Stimulated activated CD8-positive, alpha-beta memory T cell treated with anti-CD3 and anti-CD28 coated beads, Interleukin-15, amount 100 ng/mL, for 24 hours (primary cell): ENCODE measurements at places on chromosomes 13 and 19.

DNA sequence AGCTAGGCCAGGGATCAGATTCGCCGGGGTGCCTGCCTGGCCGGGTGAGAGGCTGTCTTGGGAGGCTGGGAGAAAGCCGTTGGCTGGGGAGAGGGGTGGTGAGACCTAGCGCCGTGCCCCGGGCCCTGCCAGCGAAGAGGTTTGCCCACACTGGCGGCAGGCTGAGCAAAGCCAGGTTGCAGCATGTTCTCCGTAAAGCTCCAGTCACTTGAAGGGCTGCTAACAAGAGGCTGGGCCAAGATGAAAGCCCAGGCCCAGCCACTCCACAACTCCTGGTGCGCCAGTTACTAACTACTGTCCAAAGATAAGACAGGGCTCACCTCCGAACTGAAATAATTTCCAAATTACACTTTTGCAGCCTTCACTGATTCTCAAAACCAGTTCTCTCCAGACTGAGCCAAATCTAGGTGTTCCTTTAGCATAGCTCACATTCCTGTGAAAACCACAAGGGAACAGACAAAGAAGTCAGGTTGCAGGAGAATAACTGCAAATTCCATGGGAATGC, 16.3 kb downstream of the ELAVL1 start:
- no peak for DNase-seq

GRCh38 chr13:113013878-113014751, 45.1 kb downstream of the MCF2L start:
- DNase-seq = no peak

DNA sequence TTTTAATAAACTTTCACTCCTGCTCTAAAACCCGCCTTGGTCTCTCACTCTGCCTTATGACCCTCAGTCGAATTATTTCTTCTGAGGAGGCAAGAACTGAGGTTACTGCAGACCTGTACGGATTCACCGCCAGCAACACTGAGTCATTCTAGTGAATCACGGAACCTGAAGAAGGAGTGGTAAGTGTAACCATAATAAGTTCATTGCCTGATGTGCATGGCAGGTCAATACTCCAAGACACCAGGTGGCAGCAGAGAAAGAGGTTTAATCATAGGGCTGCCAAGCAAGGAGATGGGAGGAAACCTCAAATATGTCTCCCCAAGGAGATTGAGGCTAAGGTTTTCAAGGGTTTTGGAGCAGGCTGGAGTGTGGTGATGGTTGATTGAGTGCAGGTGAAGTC, 204.3 kb upstream of the IPO5 start:
- no peak for DNase-seq

- DNase-seq = no peak
These were observed 43.6 kb upstream of the MTIF3 start for GRCh38 chr13:27493981-27494380.

DNA sequence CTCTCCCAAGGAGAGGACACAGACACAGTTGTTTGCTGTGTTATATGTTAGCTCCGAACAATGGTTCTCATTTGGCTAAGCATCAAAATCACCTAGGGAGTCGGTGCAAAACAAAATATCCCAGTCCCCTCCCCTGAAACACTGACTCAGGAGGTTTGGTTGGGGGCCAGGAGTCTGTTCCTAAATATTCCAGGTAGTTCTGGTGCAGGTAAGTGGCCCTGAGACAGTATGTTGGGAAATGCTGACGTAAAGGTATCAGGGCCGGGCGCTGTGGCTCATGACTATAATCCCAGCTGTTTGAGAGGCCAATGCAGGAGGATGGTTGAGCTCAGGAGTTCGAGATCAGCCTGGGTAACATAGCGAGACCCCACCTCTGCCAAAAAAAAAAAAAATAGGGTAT, 2.3 kb upstream of the MAP2K7 start:
- DNase-seq = no peak

- DNase-seq = no peak
These were observed 485.5 kb downstream of the DIAPH3 start for GRCh38 chr13:59677966-59678814.

DNA sequence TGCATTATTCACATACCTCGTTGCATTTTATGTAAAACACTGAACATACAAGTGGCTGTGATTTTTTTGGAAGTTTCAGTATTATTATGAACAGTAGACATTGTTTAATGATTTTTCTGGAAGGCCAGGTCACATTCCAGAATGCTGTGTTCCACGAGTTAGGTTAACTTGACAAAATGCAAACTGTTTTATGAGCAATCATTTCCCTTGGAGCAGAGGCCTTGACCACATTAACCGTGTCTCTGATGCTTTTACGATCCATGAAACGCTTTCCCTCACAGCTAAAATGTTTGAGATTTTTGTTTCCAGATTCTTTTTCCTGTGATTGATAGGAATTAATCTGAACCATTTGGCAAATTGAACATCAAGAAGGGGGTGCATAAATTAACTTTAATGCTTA, 57.8 kb downstream of the MBNL2 start:
- DNase-seq = no peak

DNA sequence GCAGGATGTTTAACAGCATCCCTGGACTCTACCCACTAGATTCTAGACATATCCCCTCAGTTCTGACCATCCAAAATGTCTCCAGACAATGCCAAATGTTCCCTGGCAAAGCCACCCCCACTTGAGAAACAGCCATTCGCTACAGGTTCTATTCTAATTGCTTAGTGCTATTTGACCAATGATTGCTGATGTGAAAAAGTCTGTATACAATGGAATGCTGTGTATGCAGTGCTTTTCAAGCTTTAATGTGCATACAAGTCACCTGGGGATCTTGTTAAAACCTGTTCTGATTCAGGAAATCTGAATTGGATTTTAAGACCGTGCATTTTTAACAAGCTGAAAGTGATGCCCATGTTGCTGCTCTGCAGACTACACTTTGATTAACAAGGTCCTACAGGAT, 331.8 kb upstream of the KLF12 start:
- DNase-seq = no peak

GRCh38 chr19:42333018-42333417, 7.6 kb downstream of the MEGF8 start:
- DNase-seq = no peak
